ENCODE measurements at places on chromosomes 2 and 18.

DNA sequence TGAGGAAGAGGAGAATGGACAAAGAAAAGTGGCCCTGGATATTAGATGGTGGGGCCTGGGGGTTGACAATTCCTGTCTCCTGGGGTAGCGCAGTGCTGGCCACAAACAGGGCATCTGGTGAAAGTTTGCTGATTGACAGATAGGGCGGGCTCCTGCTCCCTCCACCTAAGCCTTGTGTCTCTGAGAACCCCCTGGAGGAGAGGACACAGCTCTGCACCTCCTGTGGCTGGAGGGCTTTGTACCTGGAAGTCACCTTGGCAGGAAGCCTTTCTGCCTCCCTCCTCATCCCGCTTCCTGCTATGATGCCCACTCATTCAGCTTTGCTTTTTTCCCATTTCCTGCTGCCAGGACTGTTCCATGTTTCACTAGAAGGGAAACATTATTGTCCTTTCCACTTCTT, 72.4 kb downstream of the RHOB start:
- DNase-seq: no peak

DNA sequence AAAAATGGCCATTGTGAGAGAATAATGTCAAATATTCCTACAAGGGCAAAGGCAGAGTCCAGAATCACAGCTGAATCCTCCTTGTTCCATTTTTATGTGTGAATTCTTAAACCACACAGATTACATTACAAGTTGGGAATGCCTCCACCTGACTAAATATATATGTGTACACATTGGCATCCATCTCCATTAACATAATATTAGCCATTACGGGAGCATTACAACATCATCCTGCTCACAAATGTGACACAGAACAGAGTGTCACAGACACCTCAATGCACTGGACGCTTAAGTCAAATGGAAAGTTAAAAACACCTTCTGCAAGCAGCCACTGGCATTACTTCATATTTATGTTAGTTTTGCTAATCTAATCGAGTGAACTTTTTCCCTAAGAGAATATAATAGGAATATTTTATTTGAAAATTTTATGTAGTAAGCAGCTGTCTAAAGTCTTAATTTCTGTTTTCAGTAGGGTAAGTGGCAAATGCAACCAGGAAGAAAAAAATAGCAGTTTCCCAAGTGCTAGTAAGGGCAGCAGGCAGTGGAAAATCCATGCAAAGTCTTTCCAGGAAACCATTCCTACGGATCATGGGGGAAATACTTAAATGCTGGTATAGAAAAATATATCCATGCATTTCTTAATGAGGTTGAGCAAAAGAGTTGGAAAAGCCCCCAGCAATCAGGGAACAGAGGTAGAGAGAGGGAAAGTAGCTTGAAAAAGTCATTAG, 255.6 kb downstream of the OSR1 start:
- DNase-seq: no peak

- no peak for DNase-seq
Observed at GRCh38 chr18:14221689-14222088, 89.5 kb upstream of the ZNF519 start.

- no peak for DNase-seq
Observed at GRCh38 chr2:46674488-46674887, 195.1 kb downstream of the TMEM247 start.

DNA sequence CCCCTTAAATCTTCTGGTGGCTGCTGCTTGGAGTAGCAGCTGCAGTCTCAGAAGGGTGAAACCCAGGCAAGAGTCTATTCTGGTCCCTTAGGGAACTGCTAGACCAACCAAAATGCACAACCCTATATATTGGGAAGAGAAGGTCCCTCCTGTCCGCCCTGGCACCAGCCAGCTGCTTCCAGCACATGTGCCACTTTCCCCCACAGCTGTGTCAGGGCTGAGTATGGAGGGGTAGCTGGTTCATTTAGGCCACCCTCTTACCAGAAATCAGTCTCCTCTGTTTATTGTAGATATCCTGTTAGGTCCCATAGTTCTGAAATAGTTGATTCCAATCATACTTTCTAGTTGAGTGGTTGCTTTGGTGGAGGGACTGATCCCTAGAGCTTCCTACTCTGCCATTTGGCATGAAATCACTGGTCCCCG, 68.9 kb downstream of the BIRC6 start:
- no peak for DNase-seq
